Skin of body (tissue), 3 donors: ENCODE measurements at places on chromosomes 1 and 21.

DNA sequence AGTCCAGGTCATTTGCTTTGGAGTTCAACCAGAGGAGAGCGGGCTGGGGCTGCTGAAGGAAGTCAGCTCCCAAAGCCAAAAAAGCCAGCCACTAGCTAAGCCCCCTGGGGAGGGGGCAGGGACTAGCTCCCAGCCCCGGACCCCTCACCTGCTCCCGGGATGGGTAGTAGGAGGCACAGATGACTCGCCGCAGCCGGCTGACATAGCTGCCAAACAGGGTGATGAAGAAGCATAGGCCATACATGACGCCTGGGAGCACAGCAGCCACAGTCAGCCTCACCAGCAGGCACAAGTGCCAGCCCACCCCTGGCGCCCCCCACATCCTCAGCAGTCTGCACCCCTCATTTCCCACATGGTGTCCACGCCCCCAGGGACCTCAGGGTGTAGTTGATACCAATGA, 7.4 kb downstream of the DCST2 start:
- DNase-seq: no peak

GRCh38 chr1:59494145-59494833, 197.4 kb downstream of the FGGY start:
- DNase-seq: no peak

DNA sequence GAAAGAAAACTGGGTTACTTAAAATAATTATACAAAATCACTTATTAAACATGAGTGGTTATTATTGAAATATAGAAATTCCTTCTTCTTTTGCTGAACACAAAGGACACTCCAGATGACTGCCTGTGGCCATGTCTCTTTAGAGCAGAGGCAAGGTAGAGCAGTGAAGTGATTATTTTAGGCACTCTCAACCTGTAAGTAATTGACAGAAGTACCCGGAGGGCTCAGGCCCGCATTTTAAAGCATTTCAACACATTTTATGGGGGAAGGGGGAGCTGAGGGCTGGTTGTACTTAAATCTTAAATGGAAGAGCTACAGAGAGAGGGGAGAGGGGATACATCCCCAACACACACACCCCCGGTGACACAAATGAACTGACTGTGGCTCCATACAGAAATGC, 10.2 kb downstream of the OSCP1 start:
- no peak for DNase-seq

- DNase-seq: no peak
These were observed 24.5 kb upstream of the RCSD1 start for GRCh38 chr1:167605576-167605975.
